ENCODE measurements at places on chromosomes 3 and 15. TPM values are rescaled to one million over a fixed set of nuclear protein-coding genes. Genes with fewer than 3 reads are reported as not detected.

DNA sequence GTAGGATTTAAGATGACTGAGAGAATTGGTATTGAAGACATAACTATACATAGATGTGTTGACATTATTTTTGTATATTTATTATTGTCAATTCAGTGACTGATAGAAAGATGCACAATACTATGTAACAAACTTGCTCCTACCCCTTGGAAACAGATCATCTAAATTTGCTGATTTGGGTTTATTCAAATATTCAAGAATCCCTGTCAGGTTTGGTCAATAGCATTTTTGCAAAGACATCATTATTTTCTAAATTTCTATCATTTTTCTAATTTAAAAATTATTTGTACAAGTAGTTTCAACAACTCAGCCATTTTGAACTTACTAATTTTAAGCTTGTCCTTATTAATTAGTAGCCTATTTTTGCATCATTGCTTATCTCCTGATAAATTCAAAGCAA, 1463.4 kb downstream of the SI start:
- no peak for DNase-seq

SLC2A2 gene
- not detected for total RNA-seq

DNA sequence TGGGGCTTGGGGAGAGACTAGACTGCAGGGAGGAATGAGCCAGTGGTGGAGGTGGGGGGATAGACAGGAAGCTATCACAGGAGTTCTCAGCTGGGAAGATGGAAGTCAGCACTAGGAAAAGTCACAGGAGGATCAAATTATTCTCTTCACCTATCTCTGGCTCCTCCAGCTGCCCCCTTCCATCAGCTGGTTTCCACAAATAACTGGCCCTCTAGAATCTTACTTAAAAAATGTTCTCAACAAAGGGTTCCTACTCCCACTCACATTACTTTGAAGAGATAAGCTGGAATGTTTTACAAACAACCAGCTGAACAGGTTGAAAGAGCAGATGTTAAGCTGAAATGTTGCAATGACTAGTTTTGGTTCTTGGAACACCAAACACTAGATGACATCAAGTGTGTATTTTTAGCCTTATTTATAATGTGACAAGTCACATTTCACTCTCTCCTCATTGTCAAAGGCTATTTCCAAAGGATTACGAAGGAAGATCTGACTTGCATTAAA, 102.7 kb upstream of the AADACL2 start:
- no peak for DNase-seq

DAZL gene
- not detected for total RNA-seq

DNA sequence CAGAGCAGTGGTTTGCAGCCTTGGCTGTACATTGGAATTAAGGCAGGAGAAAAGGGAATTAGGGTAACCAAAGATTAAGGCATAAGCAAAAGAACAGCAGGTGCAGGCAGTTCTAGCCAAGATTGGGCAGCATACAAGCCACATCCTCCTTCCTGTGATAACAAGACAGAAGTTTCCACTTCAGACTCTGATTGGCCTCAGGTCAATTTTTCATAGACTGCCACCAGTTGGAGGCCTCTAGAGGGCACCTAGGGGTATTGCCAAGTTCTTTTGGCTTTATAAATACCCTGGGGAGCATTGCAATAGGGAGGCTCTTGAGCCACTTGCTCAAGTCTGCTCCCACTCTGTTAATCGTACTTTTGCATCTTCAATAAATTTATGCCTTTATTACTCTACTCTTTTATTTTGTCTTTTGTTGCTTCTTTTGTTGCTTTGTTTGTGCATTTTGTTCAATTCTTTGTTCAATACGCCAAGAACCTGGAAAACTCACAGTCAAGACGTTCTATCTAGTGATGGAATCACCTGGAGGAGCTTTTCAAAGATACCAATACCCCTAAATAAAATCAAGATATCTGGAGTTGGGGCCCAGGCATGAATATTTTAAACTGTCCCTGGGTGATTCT, 32.2 kb upstream of the FMN1 start:
- no peak for DNase-seq

RHOV gene
- 0.07 TPM for total RNA-seq

DNA sequence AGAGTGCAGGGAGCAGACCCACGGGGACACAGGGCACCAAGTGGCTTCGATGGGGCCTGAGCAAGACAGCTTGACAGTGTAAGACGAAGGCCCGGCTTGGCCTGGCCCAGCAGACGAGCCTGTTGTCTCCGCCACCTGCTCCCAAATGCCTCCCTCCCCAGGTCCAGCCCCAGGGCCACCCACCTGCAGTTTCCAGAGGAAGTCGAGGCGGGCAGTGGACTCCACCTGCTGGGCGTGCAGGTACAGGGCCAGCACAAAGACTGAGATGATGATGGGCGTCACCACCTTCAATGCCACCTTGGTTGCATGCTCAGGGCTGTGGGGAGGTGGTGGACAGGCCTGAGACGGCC, 94.1 kb downstream of the SEC22A start:
- no peak for DNase-seq

DNA sequence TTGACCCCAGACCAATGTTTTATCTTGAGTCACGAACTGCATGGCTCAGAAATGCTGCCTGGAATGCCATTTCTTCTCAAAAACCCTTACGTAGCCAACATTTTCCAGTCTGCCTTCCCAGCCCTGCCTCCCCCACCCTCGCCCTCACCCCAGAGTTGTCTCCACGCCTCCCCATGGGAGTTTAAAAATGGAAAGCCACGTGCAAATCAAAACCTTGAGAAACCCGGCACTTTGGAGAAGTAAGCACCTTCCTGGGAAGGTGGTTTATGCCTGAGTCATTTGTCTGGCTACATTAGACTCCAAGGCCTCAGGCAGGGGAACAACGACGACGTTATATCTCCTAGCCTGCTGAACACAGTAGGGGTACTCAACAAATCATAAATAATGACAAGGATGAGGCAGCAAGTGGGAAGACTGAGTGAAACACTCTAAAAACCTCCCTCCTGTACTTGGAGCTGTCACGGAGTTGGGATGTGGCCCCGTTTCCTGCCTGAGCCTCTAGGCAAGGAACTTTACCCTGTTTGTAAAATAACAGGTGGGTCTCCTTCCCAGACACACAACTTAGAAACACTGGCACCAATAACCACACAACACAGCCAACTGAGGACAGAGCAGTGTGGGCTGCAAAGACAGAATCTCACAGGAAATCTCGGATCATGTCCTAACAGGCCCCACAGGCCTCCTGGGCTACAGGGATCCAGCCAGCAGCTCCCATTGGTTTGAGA, 179.1 kb downstream of the NTRK3 start:
- DNase-seq = no peak

GRCh38 chr3:181363231-181363630, 348.5 kb upstream of the SOX2 start:
- DNase-seq = no peak

DNA sequence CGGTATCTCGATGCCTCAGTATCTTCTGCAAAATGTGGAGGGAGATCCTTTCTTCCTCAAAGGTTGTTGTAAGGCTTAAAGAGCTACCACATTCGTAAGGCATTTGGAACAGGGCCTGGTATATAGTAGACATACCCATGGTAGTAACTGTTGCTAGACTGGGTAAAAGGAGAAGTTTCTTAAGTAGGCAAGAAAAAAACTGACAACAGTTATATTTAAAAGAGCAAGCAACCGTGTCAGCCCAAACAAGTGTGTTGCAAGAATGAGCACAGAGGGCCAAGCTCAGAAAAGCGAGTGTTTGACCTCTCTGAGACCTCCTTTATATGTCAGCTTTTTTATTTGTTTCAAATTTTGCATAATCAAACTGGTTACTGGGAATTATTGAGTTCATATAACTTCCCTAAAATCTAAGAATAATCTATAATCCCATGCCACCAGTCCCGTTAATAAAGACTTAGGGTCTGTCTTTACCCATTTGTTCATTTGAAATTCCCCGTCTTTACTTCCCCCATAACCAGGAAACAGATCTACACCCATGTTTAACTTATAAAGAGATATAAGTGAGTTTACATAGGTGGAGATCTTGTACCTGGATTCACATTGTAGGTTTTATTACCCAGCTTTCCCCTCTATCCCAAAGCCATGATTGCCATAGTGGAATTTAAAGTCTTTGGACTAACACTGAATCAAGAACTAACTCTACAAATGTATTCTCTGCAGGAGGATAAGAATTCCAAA, 7.3 kb downstream of the B3GNT5 start:
- no peak for DNase-seq

DNA sequence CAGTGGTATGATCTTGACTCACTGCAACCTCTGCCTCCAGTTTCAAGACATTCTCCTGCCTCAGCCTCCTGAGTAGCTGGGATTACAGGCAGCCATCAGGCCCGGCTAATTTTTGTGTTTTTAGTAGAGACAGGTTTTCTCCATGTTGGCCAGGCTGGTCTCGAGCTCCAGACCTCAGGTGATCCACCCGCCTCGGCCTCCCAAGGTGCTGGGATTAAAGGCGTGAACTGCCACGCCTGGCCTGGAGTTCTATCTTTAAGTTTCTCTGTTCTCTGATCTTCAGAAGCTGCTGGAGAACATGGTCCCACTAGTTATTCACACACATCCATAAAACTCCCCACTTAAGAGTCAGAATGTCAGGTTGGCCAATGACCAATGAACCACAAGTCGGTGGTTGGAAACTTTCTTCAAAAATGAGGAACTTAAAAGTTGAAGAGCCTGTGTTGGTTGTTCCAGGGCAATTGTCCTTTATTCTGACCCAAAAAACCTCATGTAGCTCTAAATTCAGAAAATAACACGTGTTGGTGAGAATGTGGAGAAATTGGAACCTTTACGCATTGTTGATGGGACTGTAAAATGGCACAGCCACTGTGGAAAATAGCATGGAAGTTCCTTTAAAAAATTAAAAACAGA, 55.9 kb upstream of the PIK3CB start:
- DNase-seq = no peak

DNA sequence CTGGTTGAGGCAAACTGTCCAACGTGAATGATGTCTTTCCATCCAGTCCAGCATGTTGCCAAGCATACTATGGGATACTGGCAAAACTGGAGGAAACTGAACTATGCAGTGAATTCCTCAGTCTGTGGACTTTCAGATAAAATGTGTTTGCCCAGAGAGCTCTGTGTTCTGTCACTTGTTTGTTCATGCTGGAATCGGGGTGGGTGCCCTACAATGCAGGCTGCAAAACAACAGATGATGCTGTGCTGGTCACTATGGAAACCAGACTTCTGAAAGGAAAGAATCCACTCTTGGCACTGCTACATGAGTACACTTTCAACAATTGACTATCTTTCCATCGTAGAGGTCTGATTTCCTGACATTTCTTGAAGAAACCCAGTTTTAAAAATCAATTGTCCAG, 272.5 kb upstream of the ARHGEF26 start:
- DNase-seq = no peak

- DNase-seq = no peak
Observed at GRCh38 chr15:77738441-77739302, 106.0 kb upstream of the LINGO1 start.

LRRIQ4 gene
- 0.07 TPM for total RNA-seq

HYKK gene
- 2.6 TPM for total RNA-seq

DNA sequence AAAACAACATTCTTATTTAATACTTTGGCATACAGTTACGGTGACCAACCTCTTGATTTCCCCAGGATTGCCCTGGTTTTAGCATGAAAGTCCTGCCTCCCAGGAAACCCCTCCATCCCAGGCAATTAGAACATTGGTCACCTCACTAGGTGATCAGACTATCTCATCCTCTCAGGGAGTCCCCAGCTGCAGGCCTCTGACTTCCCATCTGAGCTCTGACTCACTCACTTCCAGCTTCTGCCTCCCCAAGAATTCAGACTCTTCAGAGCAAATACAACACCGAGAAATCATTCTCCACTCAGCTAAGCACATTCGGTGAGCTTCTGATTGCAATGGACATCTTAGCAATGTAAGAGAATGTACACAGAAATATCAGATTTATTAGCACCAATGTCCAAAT, 92.4 kb upstream of the HES1 start:
- DNase-seq = peak; percentile 24

DNA sequence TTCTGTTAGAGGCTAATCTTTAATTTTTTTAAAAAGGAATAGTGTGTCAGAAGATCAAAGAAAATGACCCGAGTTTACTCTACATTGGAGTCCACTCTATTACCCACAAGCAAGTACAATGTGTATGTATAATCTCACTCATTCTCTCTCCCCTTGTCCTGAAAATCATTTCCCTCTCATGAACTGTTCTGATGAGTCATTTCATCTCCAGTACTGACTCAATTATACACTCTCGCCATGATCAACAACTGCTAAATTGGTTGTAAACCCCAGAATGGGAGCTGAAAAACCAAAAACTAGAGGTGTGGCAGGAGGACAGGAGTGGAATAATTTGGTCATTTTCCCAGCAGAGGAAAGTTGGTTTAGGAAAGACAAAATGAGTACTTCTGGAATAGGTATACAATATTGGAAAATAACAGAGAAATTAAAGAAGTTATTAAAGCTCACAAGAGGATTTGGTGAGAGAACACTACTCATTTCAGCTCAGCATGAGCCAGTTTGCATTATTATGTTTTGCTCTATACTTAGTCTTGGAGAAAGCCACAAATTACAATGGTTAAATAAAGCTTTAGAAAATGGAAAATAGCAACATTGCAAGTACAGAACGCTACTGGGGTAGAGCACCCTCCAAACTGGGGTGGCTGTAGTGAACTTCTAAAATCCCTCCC, 144.3 kb upstream of the PFN2 start:
- no peak for DNase-seq

DNA sequence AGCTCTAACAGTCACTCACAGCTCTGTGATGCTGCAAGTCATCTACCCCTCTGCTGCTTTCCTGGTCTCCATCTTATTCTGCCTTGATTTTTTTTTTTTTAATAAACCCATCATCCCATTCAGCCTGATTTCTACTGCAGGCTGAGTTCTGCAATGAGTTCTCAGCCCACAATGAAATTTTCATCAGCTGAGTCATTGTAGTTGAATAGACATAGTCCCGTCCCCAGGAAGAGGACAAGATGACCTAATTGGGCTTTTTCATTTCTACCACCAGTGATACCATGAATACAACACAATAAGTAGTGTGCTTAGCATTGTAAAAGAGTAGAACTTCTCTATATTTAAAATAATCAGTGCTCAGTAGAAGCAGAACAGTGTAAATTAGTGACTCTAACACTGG, 59.3 kb downstream of the C3orf85 start:
- no peak for DNase-seq

THPO gene
- 0.07 TPM for total RNA-seq

FBXO22 gene
- 86.5 TPM for total RNA-seq

DNA sequence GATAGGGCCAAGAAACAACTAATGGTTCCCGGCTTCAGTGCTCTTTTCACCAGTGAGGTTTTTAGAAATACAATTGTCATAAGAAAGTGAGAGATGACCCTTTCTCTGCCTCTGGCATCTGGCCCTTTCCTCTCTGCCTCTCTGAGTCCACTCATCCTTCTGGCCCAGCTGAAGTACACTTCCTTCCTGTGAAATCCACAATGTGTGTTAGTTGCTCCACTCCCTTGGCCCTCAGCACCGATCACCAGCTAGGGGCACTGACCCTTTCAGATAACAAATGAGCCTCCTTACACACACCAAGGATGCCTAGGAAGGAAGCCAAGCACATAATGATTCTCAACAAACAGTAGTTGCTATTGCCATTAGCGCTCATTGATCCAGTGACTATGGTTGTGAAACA, 2.9 kb upstream of the CAV3 start:
- no peak for DNase-seq

- no peak for DNase-seq
Observed at GRCh38 chr3:14174483-14174882, 3.9 kb downstream of the XPC start.

GRCh38 chr3:168878655-168879054, 782.9 kb upstream of the GOLIM4 start:
- DNase-seq = no peak

FBXW12 gene
- total RNA-seq = not detected

BNC1 gene
- 14.2 TPM for total RNA-seq

GRCh38 chr3:60809857-60810610, 441.2 kb downstream of the FHIT start:
- DNase-seq = no peak
